ENCODE measurements at places on chromosomes 2 and 18. TPM values are rescaled to one million over a fixed set of nuclear protein-coding genes. Genes with fewer than 3 reads are reported as not detected.

GRCh38 chr18:11688972-11689668, at the start of gene GNAL:
Gene GNAL, plus strand, starts transcription at chr18:11689264. Its CDS starts 300 bp downstream, at chr18:11689564.
- DNase-seq = peak; percentile 75

GRCh38 chr18:24306201-24306600, 91.4 kb downstream of the OSBPL1A start:
- DNase-seq = no peak

- DNase-seq = no peak
Observed at GRCh38 chr2:163801486-163801885, 65.7 kb upstream of the FIGN start.

Gene KIAA2012
- not detected for total RNA-seq

Gene FAM228A
- total RNA-seq = not detected

Gene SCG2
- total RNA-seq = 2.4 TPM

All from heart left ventricle (tissue), 16 donors.